ENCODE measurements at places on chromosomes 12 and 14. TPM values are rescaled to one million over a fixed set of nuclear protein-coding genes. Genes with fewer than 3 reads are reported as not detected.

Gene SLC5A8
- not detected for total RNA-seq

- peak; percentile 40 for DNase-seq
Observed at GRCh38 chr14:96126783-96127271, 77.8 kb upstream of the BDKRB2 start.

DNA sequence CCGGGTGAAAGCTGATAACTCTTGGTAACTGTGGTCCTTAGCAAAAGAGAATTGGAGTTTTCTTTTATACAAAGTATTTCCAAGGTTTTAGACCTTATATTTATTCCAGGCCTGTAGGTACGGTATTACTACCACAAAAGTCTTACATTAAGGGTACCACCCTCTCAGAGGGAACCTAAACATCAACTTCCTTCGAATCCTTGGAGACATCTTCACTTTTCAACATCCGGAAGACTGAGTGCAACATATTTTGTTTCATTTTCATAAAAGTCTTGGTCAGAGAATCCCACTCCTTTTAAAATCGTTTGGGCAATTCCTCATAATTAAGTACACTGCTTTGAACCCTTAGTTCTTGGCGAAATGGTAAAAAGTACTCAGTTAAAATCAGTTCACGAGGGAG is 1.2 kb downstream of the CNOT2 start:
- no peak for DNase-seq

DNA sequence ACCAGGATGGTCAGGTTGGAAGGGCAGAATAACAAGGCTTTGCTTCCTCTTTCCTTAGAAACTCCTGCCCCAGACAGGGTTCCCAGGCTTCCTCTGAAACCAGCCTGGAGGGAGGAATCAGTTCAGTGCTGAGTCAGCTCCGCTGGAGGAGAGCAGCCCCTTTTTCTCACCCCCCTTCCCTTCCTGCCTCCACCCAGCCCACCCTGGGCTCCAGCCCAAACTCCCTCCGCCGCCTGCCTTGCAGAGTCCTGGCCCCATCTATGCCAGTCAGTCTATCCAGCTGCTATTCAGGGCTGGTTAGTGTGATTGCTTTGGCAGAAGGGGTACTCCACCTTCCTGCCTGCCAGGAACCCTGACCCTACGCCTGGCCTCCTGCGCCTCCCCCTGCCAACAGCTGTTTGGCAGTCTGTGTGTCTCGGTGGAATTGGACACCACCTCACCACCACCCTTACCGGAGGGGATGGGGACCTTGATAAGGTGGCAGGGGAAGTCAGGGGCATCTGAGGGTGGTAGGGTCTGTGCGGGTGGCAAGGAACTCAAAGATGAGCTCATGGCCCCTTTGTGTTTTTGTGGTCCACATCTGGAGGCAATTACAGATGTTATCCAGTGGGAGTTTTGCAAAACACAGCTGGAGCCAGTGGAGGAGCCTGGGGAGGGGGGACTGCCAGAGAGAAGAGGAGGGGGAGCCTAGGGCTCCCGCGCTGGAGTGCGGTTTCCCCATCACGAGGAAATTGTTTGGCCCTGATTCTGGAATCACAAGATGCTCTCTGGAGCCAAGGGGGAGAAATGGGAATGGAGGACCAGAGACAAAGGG is 12.2 kb downstream of the MMP14 start:
- no peak for DNase-seq

DNA sequence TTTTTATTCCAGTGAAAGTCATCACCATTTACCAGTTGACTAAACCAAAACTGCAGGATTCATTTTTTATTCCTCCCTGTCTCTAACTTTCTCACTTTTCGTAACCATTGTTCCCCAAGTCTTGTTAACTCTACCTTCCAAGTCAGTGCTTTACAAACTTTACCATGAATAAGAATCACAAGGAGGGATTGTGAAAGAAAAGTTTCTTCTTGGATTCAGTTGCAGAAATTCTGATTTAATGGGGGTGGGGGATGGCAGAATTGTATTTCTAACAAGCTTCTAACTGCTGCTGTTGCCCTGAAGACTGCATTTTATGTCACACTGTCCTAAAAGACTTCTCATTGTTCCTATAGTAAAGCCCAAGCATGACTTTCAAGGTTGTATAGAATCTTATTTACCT is 5.0 kb upstream of the RAB21 start:
- DNase-seq = no peak

Gene MSI1
- total RNA-seq = not detected

- no peak for DNase-seq
Observed at GRCh38 chr14:70045310-70045709, 143.4 kb downstream of the SLC8A3 start.

DNA sequence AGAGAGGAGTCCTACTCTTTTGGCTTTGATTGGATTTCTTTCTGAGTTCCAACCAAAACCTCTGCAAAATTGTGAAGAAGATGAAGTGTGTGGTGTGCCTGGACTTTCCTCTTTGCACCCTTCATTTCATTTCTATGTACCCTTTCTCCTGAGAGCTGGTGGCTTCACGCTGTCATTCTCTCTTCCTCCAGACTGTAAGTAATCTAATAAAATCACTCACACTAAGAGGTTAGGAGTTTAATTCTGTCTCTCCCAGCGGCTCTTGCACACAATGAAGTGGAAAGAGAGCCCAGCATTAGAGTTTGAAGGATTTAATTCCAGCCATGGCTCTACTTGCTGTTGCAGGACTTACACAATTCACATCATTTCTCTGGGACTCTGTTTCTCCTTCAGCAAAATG is 37.8 kb upstream of the CRADD start:
- DNase-seq = no peak

GRCh38 chr12:47102845-47103651 is 23.3 kb upstream of the AMIGO2 start:
- DNase-seq = no peak

DNA sequence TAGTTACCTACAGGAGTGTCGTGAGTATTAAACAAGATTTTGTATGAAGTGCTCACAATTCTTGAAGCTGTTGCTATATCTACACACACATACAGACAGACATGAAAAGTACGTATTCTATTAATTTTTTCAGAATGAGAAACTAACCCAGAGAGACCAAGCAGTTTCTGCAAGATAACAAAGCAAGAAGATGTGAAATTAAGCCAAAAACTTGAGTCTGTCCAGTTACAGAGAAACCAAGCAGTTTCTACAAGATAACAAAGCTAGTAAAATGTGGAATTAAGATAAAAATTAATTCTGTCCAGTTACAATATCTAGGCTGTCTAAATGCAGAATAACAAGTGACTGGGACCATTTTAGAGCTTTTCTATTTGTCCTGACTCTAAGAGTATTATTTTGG is 132.4 kb downstream of the ALG10B start:
- no peak for DNase-seq

- DNase-seq = no peak
Observed at GRCh38 chr14:76203086-76204001, 51.6 kb downstream of the GPATCH2L start.

DNA sequence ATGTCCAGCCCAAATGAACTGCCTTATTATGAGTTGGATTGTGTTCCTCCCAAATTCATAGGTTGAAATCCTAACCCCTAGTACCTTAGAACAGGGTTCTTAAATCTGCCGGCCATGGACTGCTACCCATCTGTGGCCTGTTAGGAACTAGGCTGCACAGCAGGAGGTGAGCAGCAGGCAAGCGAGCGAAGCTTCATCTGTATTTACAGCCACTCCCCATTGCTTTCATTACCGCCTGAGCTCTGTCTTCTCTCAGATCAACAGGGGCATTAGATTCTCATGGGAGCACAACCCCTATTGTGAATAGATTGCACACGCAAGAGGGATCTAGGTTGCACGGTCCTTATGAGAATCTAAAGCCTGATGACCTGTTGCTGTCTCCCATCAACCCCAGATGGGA is 9.8 kb upstream of the EML5 start:
- DNase-seq = no peak

DNA sequence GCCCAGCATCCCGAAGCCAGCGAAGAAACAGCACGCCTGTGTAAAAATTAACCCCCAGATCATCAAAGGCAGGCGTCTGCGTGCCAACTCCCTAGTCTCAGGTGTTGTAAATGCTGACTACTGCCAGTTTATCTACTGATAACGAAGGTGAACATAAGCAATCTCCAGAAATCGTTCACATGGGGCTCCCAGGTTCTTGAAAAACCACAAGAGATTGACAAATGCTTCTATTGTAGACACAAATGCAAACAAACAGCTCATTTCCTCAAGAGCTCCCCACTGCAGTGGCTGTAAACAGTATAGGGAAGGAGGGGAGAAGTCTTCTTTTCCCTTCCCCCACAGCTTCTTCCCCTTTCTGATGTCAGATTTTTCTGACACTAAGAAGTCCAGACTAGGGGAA is 5.3 kb upstream of the PLEKHG3 start:
- peak; percentile 34 for DNase-seq

GRCh38 chr12:109888179-109889020 is 8.1 kb upstream of the GLTP start:
- peak; percentile 54 for DNase-seq

- no peak for DNase-seq
Observed at GRCh38 chr12:79844693-79845092, 90.2 kb downstream of the PPP1R12A start.

Gene CLEC6A
- not detected for total RNA-seq

DNA sequence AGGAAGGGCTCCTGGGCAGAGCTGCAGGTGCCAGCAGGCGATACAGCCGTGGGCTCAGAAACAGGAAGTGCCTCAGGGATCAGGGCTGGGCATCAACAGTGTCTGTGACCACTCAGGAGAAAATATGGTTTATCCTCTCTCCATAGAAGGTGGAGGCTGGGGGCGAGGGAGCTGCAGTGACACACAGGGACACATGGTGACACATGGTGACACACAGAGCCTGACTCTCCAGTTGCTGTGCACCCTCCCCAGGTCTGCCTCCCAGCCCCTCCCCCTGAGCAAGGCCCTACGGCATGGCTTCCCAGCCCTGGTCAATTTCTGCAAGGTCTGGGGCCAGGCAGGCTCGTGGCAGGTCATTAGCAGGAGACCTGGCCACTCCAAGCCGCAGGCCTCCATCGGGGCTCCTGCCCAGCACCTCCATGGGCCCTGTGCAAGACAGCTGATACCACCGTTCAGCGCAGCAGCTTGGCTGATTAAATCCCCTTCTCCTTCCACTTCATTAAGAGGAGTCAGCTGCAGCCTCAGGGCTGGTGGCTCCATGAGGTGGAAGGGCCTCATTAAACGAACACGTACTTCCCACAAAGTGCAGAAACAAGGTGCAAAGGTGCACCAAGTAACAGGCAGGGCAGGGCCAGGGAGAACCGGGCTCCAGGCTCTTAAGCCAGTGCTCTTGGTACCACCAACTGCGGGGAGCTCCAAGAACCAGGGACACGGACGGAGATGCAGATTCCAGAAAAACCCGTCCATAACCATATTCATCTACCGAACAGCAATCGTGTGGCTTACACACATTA is 60.7 kb downstream of the CCNK start:
- DNase-seq = no peak

Data from B cell (primary cell).